SK-N-SH (cell line): ENCODE measurements at places on chromosomes 5 and 9. TPM values are rescaled to one million over a fixed set of nuclear protein-coding genes. Genes with fewer than 3 reads are reported as not detected.

DNA sequence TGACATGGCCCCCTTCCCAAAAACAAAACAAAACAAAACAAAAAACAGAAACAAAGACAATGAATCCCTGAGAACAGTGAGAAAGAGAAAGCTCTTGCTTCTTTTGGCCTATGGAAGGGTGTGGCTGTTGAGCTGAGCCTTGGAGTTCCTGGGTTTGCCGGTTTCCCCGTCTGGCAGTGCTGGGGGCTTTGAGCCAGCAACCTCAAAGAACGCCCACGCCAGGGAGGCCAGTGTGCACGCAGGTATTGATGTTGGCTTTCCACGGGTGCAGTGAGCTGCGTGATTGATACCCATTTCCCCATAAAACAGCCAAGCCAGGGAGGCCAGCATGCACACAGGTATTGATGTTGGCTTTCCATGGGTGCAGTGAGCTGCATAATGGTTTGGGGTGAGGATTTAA lies 8.3 kb upstream of the LCN1 start:
- no peak for DNase-seq
- no peak overlapping the region for H3K4me3 ChIP-seq
- no peaks in the 10 kb centered on the region for H3K4me1 ChIP-seq
- H3K36me3 ChIP-seq: no peaks in the 10 kb centered on the region
- no peaks in the 10 kb centered on the region for H3K27me3 ChIP-seq

DNA sequence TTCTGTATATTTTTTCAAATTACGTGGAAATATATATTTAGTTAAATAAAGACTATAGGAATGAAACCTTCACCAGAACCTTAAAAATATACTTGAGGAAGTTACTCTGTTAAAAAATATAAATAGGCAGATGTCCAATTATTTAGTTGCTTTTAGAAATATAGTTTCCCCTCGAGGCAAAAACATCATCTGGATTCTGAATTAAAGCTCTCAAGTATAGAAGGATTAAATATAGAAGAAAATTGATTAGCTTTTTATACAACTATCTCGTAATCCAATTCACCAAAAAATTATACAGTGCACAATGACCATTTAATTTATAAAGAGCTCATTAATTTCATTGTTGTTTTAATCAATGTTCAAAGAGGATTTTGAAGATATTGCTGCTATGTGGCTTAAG lies 601.4 kb downstream of the GABRG2 start:
- H3K4me3 ChIP-seq: no peak overlapping the region
- H3K27me3 ChIP-seq: no peaks in the 10 kb centered on the region
- no peak overlapping the region for H3K27ac ChIP-seq
- DNase-seq: no peak

The MIER3 gene
- polyA plus RNA-seq: 3.8 and 5.9 TPM in 2 replicates

The ENG gene
- polyA plus RNA-seq: 8.8 and 18.8 TPM in 2 replicates

The PIP5K1B gene
- not detected in 2 replicates for polyA plus RNA-seq
